Stimulated activated naive CD4-positive, alpha-beta T cell treated with Interleukin-2 at 50 U/mL for 16 hours (primary cell): ENCODE measurements at places on chromosomes 3 and 15.
A peak's percentile ranks its signal among the peaks of the same experiment; 100 is the strongest.

DNA sequence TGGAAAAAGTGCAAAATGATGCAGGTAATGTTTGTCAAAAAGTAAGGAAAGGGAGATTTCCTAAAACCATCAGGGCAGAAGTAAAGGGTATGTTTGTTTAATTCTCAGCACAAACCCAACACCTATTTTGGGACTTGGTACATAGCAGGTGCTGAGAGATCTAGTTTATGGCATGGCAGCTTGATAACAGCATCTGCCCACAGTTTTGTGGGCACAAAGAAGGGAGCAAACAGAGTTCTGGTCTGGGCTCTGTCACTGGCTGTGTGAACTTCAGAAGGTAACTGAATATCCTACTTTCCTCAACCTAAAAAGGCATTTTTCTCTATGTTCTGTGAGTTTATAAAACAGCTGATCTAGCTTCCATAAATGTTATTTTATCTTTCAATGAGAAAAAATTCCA, 141.6 kb downstream of the PLCH1 start:
- DNase-seq: no peak

GRCh38 chr3:113165841-113166240, 45.5 kb upstream of the BOC start:
- no peak for DNase-seq

GRCh38 chr15:35136321-35137189, 51.5 kb upstream of the NANOGP8 start:
- DNase-seq: no peak

GRCh38 chr15:39180030-39180429, 400.8 kb upstream of the THBS1 start:
- no peak for DNase-seq

DNA sequence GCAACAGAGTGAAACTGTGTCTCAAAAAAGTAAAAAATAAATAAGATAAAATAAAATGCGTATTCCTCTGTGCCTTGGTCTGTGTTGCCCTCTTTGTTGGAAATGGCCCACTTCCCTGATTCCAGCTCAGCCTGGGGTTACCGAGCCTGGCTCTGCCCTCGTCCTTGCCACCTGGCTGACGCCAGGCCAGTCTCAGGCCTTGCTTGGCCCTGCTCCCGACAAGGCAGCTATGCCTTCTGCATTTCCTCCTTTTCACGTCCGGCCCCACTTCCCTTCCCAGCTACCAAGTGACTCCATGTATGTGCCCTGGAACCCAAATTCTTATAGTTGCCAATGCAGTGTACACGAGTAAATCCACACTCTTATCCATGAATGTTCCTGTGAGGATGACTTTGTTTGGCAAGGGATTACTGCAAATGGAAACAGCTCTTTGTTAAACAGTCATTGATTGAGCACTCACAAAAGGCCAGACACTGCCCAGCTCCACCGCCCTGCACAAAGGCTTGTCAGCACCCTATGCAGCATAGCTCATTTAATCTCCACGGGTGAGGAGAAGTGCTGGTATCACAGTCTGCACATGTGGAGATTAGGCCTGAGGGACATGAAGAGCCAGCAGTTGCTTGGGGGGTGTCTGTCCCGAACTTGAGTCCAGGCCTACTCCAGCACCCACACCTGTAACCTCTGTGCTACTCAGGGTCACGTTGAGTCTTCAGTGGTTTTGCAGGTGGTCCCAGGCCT, 25.1 kb downstream of the SPSB4 start:
- no peak for DNase-seq

DNA sequence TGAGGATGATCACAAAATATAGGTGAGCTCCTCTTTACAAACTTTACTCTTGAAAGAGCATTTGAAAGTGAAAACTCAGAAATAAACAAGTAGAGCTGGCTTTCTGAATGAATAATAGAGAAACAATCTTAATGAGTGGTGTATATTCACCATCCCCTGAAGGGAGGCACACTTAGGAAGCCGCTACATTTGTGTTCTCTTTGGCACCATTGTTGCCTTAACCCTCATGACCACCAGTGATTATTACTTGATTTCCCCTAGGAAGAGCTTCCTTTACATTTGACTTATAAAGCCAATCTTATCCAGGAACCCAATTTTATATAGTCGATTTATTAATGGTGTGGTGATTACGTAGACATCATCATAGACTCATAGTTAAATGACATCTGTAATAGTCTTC, 883.9 kb downstream of the TBL1XR1 start:
- DNase-seq: no peak

DNA sequence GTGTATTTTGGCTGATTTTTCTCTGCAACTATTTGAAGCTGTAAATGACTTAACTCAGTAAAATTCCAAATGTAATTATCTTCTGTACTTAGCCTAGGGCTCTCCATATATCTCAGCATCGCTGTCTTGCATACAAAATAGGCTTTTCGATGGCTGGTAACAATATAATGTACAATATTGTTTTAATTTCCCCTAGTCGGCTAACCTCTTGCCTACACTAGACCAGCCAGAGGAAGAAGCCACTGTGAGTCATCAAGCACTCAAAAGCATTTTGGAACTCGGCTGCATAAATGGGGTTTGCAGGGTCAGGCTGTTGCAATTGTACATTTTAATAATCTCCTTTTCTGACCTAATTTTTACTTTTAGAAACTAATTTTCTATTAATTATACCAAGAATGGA, 583.8 kb downstream of the FOXP1 start:
- DNase-seq: no peak

- no peak for DNase-seq
These were observed 6.8 kb upstream of the MFSD1 start for GRCh38 chr3:158794936-158795518.

DNA sequence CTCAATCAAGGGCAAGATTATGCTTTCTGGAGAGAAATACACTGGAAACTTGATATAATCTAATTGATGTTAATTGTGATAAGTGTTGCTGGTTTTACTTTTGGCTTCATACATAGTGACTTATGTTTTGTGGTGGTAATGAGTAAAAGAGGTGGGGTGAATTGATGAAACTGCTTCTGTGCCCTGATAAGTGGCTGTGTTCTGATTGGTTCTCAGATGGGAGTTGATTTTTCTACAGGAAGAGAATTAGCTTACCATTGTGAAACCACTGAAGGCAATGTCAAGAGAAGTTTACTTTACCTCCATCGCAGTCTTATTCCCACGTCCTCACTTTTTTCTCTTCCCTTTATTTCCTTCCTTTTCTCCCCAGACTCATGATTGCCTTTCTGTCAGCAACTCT, 23.8 kb downstream of the TMEM45A start:
- no peak for DNase-seq

- DNase-seq: peak; percentile 61
These were observed 9.5 kb upstream of the TRIM69 start for GRCh38 chr15:44726568-44727484.

GRCh38 chr15:70508561-70509281, 254.6 kb downstream of the UACA start:
- DNase-seq: peak; percentile 25

GRCh38 chr3:66312039-66312438, 91.2 kb downstream of the SLC25A26 start:
- DNase-seq: no peak

DNA sequence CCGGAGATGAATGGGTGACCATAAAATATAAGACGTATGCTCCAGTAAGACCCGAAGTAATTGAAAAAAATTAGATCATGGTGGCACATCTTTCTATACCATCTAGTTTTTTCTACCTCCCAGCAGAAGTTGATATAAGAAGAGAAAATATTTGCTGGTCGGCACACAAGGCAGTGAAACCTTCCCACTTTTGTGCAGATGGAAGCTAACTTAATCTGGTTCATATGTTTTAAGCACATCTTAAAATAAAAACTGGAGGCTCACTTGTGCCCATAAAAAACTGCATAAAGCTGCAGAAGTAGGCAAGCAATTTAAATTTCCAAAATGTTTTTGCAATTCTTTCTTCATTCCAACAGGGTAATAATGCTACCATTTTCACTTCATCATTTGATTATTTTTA, 449.2 kb downstream of the CNTN3 start:
- DNase-seq: no peak

GRCh38 chr3:74343391-74343790, 271.1 kb downstream of the CNTN3 start:
- DNase-seq: no peak

DNA sequence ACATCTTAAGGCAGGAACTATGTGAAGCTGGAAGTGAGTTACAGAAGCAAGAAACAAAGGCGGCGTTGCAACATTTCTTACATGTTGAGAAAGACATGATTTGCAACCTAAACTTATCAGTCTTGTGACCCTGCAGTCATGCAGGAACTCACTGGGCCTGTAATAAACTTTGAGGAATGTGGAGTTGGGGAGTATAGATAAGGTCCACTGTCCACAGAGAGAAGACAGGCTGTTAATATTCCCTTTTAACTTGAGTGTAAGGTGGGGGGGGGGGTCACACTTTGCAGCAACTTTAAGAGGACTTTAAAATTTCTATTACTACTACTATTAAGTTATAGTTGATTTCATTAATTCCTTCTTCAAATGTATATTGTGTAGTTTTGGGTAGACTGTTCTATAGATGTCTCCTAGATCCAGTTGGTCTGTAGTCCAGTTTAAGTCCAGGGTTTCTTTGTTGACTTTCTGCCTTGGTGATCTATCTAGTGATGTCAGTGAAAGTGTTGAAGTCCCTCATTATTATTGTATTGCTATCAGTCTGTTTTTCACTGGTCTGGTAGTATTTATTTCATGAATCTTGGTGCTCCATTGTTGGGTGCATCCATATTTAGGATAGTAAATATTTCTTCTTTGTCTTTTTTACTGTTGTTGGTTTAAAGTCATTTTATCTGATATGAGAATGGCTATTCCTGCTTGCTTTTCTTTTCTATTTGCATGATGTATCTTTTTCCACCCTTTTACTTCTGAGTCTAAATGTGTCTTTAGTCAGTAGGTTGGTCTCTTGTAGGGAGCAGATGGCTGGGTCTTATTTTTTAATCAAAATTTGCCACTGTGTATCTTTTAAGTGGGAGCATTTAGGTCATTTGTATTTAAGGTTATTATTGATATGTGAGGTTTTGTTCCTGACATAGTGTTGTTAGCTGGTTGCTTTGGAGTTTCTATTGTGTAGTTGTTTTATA, 15.6 kb upstream of the FAM98B start:
- no peak for DNase-seq

DNA sequence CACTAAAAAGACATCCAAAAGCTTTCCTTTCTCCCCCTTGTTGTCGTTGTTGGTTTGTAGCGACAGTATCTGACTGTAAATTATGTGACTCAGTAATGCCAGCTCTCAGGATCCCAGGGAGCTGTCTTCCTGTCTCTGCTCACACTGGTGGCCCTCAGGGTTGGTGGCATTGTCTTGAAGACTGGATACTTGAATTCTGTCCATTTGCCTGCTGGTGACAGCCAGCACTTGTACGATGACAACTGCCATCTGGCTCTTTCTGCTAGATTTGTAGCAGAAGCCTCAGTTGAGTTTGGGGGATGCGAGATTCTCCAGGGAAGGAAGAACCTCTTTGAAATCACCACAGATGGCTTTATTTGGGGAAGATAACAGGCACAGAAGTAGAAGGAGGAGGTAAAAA, 120.8 kb downstream of the ARPP21 start:
- DNase-seq: no peak

DNA sequence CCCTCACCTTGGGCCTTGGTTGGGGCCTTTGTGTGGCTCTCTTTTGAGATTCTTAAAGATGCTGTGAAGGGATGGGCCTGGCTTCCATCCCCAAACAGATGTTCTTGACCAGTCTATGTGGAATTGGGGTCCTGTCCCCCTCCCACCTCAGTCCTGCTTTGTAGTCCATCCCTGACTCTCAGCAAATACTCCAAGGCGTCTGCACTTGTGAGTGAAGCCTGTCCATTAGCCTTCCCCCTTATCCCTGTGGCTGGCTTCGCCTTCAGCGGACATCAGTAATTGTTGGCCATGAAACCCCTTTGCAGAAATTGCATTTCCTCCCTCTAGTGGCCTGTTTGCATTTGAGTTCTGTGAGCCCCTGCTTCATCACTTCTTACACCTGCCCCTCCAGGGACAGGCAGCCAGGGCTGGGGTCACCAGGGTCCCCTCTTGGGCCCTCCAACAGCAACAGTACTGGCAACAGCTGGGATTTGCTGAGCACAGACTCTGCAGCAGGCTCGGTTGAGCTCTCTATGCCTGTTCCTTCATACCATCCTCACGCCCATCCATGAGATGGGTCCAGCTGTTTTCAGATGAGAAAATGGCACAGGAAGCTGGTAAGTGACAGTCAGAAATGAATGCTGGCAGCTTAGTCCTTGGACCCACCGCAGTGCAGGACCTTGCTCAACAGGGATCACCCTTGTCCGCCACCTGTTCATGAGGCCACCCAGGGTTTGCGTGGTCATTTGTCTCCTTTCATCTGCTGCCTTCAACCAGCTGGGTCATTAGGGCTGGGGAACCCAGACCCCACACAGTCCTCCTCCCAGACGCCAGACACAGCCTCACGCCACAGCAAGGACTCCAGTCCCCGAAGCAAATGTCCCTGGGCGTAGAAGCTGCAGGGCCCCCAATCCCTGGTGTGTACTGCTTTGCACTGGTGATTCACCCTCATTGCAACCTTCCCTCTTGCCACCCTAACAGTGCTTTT, 8.9 kb upstream of the LRRK1 start:
- DNase-seq: no peak

DNA sequence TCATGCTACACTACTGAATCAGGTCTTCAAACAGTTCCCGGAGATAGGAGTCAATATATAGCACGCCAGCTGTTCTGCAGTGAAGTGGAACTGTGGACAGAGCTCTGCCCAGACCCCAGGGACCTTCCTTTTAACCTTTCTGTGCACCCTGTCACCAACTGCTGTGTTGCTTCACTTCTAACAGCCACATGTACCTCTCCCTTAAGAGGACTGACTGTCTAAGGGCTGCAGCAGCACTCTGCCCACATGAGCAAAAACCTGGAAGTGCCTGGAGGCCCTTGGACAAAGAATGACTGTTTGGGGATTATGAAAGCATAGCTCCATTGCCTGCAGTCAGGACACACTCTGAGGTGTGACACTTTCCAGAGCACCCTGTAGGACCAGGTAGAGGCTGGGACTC, 88.3 kb upstream of the CTNNB1 start:
- DNase-seq: no peak

- no peak for DNase-seq
These were observed 37.2 kb downstream of the TRIM42 start for GRCh38 chr3:140715035-140715434.

- no peak for DNase-seq
These were observed 87.8 kb downstream of the RYR3 start for GRCh38 chr15:33398555-33398954.
